ENCODE measurements at places on chromosomes 2 and 18.

DNA sequence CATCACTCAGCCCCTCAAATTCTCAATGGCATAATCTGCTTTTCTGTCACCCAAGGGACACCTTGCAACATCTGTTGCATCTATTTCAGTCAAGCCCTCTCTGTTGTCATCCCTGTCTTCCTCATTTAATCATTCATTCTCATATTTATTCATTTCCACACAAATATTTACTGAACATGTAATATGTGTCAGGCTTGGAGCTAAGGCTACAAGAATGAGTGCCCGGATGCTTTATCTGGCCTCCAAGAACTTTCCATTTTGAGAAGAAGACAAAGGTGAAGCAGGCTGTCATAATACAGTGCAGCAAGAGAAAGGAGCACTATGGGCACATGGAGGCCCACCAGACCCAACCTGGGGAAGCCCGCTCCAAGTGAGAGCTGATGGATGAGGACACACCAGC lies 15.6 kb downstream of the IL18RAP start:
- DNase-seq: no peak

DNA sequence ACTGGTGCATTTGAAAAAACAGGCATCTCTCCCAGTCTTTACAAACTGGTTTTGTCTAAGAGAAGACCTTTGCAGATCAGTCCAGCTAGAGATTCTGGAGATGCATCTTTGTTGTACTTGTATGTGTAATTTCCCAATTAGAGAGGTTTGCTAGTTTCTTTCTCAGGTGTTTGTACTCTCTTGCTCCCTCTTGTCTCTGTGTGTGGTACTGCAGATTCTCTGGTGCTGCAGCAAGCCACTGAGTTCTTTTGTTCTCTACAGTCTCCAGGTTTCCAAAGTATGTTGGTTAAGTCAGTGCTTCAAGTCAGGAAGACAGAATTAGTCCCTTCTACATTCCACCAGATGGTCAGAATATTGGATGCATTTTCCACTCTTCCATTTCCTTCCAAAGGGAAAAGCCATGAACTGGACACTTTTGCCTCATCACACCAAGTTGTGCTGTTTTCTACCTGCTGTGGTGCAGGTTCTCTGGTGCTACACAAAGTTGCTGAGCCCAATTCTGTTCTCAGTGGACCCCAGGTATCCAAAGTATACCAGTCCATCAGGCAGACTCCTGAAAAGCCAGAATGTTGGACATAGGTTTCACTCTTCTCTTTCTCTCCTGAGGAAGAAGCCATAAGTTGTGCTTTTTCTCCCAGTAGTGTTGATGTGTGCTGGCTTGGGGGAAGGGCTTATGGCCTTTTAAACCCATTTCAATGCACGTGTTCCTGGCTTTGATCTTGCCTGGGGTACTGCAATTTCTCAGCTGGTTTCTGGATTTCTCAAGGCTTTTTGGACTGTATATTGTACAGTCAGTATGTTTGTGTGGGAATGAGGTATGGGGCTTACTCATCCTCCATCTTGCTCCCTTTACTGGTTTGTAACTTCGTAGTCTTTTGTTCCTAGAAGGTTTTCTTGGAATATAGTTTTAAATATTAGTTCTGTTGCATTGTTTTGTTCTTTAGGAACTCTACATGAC lies 29.8 kb downstream of the EPC2 start:
- no peak for DNase-seq

DNA sequence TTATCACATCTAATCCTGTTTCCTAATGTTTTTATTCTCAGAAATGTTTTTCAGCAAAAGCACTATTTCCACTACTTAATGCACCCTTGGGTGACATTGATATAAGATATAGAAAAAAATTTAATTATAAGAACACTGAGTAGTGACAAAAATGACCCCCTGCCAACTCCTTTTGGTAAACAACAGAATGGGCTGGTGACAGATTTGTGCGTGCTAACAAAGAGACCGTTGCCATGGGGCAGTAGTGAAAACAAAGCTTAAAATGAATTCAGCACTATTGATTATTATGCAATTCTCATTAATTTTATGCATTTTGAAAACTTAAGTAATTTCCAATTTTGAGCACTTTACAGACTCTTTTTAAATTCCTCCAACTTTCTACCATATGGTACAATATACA lies 33.1 kb downstream of the RDH14 start:
- no peak for DNase-seq

- DNase-seq: no peak
These were observed 403.4 kb downstream of the RIT2 start for GRCh38 chr18:42712065-42712464.

DNA sequence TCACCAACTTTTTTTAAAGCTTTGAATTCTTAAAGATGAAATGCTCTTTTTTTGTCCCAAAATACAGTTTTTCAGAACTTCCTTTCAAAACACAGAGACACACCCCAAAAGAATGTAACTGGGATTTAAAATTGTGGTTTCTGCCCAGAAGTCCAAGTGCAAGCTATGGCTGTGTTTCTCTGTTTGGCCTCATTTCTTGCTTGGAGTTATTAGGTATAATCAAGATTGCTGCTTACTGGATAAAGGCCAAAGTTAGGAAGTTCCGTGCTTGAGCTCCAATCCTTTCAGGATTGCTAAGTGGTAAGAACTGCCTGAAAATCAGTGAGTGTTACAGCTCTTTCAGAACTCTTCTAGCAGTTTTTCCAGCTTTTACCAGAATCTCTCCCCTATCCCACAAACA lies 16.9 kb downstream of the ZBTB7C start:
- no peak for DNase-seq

- DNase-seq: no peak
These were observed 235.8 kb downstream of the ATAD2B start for GRCh38 chr2:23691106-23691470.

DNA sequence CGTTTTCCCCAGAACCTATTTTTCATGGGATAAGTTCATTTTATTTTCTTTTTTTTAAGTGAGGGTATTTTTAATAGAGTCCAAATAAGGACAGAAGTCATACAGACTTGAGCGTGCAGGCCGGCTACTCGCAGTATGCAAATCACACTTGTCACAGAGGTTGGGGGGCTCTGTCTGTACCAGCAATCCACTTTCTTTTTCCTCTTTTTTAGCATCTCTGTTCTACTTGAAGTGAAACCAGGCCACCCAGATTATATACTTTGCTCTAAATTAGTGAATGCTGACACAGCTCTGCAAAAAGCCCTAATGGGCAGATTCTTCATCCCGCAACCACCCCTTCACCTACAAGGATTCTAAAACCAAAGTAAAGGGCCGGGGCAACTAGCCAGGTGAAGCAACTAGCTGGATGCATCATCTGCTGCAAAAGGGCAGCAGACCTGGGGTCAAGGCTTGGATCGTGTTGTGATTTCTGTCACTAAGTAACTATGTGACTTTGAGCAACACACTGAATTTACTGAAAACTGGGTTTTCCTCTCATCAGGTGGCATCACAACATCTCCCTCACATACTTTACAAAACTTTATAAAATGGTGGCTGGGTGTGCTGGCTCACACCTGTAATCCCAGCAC lies 18.4 kb downstream of the KDSR start:
- no peak for DNase-seq

DNA sequence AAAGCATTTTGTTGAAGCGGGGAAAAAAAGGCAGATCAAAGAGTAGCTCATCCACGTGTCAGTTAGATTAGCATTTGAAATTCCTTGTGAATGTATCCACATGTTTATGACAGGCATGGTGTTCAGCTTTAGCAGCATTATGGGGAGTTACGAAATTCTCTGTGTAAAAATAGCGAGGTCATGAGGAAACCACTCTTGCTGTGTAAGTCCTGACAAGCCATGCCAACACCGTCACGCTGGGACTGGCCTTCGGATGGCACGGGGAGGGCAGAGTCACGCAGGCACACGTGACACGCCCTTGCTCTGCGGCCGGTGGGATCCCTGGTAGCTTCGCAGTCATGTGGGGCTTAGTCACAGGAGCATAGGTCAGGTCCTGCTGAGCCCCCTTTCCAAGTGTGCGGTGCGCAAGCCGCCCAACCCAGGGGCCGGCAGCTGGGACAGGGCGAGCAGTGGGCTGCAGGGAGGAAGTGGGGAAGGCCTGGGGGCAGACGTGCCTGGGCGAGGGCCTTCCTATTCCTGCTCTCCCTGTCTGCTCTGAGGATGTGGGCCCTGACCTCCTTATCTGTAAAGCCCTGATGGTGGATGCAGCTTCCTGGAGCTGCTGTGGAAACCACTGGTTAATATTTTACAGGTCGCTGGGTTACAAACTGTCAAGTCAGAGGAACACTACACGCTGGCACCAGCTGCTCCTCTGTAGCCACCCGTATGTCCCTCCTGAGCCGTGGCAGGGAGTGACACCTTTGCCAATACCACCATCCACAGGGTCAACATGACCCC lies 18.0 kb downstream of the MBP start:
- peak; percentile 59 for DNase-seq

DNA sequence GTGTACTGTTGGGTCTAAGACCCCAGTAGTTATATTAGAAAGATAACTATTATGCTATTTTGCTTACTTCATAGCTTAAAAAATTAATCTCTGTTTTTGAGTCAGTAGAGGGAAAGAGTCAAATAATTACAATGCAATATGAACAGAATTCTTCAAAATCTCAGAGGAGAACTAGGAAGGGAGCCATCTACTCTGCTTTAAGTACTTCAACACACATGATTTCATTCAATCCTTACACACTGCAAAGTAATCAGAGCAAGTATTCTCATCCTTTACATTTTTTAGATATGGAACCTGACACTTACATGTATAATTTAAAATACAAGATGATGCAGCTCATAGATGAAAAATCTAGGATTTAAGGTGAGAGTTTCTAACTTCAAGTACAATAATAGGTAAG lies 27.7 kb downstream of the COL5A2 start:
- DNase-seq: no peak

GRCh38 chr2:42030829-42031228 lies 17.0 kb upstream of the PKDCC start:
- no peak for DNase-seq

GRCh38 chr2:226802573-226802972 lies 3.0 kb upstream of the IRS1 start:
- no peak for DNase-seq

DNA sequence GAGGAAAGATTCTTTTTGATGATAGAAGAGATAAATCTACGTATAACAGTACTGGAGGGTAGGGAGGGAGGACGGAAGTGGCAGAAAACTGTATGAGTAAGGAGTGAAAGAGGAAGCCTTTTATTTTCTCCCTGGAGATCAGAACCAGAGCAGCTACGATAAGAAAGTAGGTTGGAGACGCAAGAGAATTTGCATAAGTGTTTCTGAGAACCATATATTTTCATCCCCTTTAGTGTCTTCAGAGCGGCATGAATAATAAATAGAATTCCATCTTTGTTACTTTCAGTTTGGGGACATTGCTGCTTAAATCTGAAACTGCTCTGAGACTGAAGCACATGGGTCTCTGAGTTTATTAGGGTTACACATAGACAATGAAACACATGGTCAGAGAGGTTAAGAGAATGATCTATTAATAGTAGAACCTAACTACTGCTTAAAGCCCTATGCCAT lies 230.2 kb upstream of the TNP1 start:
- no peak for DNase-seq

- DNase-seq: no peak
These were observed 1108.1 kb upstream of the LRRTM1 start for GRCh38 chr2:81412681-81413080.

DNA sequence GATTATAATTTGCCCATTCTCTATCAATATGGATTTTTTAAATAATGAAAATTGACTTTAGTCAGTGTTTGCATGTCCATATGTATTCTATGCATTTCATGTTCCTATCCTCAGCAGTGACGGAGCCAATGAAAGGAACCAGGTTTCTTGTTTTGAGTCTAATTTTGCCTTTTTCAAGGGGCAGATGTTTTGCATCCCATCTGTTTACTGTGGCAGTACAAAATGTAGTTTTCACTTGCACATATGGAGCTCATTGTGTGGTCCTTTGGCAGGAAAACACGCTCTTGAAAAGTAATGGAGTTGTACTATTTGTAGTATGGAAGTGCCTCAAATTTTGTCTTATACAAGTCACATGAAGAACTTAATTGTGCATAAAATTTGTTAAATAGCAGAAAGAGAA lies 127.8 kb downstream of the AGPS start:
- no peak for DNase-seq

- DNase-seq: no peak
These were observed 69.1 kb downstream of the LRP1B start for GRCh38 chr2:142061733-142062132.

GRCh38 chr2:165593081-165593480 lies 123.6 kb downstream of the CSRNP3 start:
- no peak for DNase-seq

- DNase-seq: no peak
These were observed 137.0 kb upstream of the XPO1 start for GRCh38 chr2:61675204-61675603.

GRCh38 chr2:46495231-46496030 lies 16.1 kb downstream of the TMEM247 start:
- no peak for DNase-seq

GRCh38 chr18:65359479-65359878 lies 391.3 kb upstream of the CDH7 start:
- DNase-seq: no peak

DNA sequence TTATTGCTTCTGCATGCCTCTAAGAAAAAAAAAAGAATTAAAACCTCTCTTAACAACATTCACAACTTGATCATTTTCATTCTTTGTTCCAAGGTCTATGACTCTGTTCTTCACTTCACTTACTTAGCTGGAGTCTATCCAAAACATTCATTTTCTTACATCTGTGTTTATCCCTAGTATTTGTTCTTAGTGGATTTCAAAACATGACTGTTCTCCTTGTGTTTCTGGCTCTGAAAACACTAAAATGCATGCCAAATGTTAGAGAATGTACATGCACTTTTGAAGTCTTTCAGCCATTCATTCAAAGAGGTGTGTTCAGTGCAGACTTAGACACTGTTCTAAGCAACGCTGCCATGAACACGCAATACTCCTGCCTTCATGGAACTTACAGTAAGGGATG lies 138.8 kb downstream of the CNTNAP5 start:
- DNase-seq: no peak

- DNase-seq: no peak
These were observed 182.5 kb downstream of the PRKCE start for GRCh38 chr2:45833968-45834344.

GRCh38 chr2:127570282-127571250 lies 35.1 kb downstream of the MYO7B start:
- DNase-seq: no peak

- DNase-seq: no peak
These were observed 39.3 kb upstream of the ELAC1 start for GRCh38 chr18:50928551-50928950.

- DNase-seq: no peak
These were observed 29.5 kb upstream of the MYO1B start for GRCh38 chr2:191215666-191216065.

All from activated T-cell treated with anti-CD3 and anti-CD28 coated beads, Interleukin-2, amount 50 U/mL, for 24 hours (primary cell).